ENCODE measurements at places on chromosomes 5 and 9.
A peak's percentile ranks its signal among the peaks of the same experiment; 100 is the strongest.

- H3K27ac ChIP-seq, result no peak overlapping the region
- H3K36me3 ChIP-seq, result no peaks in the 10 kb centered on the region
- no peaks in the 10 kb centered on the region for H3K4me1 ChIP-seq
Observed at GRCh38 chr5:179123491-179124272, 63.5 kb downstream of the ZNF354C start.

- peaks cover 3% of the 10 kb centered on the region for H3K36me3 ChIP-seq
- H3K4me1 ChIP-seq, result no peaks in the 10 kb centered on the region
- H3K27ac ChIP-seq, result no peak overlapping the region
- no peaks in the 10 kb centered on the region for H3K27me3 ChIP-seq
Observed at GRCh38 chr5:60651872-60652620, 47.9 kb downstream of the DEPDC1B start.

- no peaks in the 10 kb centered on the region for H3K27me3 ChIP-seq
- no peak for DNase-seq
- H3K4me3 ChIP-seq, result no peak overlapping the region
- H3K4me1 ChIP-seq, result peaks cover 10% of the 10 kb centered on the region
Observed at GRCh38 chr5:1819458-1819857, 18.3 kb downstream of the NDUFS6 start.

DNA sequence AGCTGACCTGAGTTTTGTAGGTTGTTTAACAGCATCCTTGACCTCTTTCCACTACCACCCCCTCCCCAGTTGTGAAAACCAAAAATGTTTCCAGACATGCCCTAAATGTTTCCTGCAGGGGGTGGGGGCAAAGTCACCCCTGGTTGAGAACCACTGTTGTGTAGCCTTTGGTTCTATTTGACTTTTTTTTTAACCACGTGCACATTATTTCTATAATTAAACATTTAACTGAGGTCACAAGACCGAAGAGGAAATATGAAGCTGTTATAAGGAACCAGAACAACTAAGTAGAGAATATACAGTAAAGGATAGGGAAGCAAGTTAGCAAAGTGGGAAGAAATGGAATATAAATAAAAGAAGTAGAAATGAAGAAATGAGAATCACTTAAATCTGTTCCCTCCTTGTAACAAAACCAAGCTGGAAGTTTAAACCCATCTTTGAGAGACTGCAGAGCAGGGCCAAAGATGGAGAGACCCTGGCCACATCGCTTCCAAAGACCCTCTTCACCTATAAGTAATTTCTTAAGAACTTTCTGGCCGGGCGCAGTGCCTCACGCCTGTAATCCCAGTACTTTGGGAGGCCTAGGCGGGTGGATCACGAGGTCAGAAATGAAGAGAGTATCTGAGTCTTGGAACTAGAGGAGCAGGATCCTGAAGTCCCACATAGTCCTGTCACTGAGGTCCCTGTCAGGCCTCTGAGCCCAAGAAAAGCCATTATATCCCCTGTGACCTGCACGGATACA lies 14.4 kb downstream of the SIT1 start:
- no peak overlapping the region for H3K4me3 ChIP-seq
- no peaks in the 10 kb centered on the region for H3K4me1 ChIP-seq
- H3K27ac ChIP-seq, result no peak overlapping the region
- DNase-seq, result no peak

DNA sequence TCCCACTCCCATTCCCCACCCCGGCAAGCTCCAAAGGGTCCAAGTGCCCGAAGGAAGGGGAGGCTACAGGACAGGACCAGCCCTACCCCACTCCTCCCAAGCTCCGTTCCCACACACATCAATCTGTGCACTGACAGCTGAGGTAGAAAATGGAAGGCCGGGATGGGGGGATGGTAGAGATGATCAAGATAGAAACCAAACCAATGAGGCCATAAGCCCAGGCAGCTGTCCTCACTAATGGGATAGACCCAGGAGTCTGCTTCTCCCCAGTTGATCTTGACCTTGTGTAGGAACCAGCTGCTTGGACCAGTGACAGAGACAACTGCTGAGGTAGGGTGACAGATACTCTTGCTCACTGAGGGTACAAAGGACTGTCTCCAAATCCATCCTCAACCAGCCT lies 38.6 kb downstream of the B4GALT1 start:
- no peaks in the 10 kb centered on the region for H3K27me3 ChIP-seq
- no peak overlapping the region for H3K4me3 ChIP-seq
- DNase-seq, result no peak
- H3K36me3 ChIP-seq, result no peaks in the 10 kb centered on the region

GRCh38 chr5:171506951-171507350 lies 87.5 kb downstream of the FGF18 start:
- DNase-seq, result no peak
- no peak overlapping the region for H3K27ac ChIP-seq
- no peaks in the 10 kb centered on the region for H3K27me3 ChIP-seq
- no peak overlapping the region for H3K4me3 ChIP-seq
- H3K36me3 ChIP-seq, result no peaks in the 10 kb centered on the region

DNA sequence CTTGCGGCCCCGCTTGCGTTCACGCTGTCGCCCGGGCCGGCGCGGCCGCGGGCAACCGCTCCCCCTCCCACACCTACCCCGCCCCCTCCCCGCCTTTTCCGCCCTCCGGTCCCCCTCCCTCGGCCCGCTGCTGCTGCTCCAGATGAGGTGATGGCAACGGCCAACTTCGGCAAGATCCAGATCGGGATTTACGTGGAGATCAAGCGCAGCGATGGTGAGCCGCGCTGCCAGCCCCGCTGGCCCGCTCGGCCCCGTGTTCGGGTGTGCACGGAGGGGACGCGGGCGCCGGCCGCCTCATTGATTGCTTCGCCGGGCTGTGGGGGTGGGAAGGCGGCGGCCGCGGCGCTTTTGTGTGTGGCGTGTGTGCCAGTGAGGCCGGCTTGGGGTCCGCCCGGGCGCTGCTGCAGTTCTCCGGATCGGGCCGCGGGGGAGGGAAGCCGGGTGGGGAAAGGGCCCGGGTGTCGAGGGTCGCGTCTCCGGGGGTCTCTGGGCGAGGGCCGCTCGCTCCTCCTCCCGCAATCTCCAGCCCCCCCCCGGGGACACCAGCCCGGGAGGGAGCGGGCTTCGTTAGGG lies 403 bp downstream of the KIF2A start:
- H3K27ac ChIP-seq, result peak overlapping the region; percentile 93
- H3K4me1 ChIP-seq, result peaks cover 18% of the 10 kb centered on the region
- H3K27me3 ChIP-seq, result no peaks in the 10 kb centered on the region
- peak overlapping the region; percentile 95 for H3K4me3 ChIP-seq
- DNase-seq, result no peak

DNA sequence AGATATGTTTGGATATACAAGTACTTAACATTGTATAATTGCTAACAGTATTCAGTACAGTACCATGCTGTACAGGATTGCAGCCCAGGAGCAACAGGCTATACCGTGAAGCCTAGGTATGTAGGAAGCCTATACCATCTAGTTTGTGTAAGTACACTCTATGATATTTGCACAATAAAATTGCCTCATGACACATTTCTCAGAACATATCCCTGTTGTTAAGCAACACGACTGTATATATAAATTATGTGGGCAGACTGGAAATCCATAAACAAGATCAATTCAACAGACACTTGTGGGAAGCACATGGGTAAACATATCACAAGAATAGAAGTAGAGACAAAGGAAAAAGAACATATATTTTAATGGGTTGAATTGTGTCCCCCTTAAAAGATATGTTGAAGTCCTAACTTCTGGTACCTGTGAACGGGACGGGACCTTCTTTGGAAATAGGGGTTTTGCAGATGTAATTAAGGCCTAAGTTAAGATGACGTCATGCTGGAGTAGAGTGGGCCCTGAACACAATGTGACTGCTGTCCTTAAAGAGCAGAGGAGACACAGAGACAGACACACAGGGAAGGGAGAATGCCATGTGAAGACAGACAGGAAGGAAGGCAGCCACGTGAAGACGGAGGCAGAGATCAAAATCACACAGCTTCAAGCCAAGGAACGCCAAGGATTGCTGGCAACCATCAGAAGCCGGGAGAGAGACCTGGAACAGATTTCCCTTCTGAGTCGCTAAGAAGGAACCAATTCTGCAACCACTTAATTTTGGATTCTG lies 76.3 kb downstream of the SCAI start:
- H3K36me3 ChIP-seq, result peaks cover 16% of the 10 kb centered on the region
- H3K4me3 ChIP-seq, result no peak overlapping the region
- no peak overlapping the region for H3K27ac ChIP-seq
- H3K27me3 ChIP-seq, result no peaks in the 10 kb centered on the region
- H3K4me1 ChIP-seq, result no peaks in the 10 kb centered on the region

DNA sequence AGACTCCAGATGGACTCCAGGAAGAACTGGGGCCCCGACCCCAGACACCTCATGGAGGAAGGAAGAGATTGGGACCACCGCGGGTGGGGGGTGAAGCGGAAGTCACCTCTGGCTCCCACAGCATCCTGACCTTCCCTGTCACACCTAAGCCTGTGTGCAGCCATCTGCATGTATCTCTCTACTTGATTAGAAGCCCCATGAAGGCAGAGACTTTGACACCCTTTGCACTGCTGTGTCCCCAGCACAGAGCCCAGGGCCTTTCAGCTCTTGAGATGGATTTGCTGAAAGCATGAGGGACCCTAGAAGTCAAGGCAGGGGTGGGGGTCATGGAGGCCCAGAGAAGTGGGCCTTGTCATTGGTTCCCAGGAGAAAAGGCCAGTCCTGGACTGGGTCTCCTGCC lies 2.8 kb upstream of the ENG start:
- H3K4me1 ChIP-seq, result no peaks in the 10 kb centered on the region
- H3K4me3 ChIP-seq, result no peak overlapping the region
- H3K27ac ChIP-seq, result no peak overlapping the region
- DNase-seq, result no peak

DNA sequence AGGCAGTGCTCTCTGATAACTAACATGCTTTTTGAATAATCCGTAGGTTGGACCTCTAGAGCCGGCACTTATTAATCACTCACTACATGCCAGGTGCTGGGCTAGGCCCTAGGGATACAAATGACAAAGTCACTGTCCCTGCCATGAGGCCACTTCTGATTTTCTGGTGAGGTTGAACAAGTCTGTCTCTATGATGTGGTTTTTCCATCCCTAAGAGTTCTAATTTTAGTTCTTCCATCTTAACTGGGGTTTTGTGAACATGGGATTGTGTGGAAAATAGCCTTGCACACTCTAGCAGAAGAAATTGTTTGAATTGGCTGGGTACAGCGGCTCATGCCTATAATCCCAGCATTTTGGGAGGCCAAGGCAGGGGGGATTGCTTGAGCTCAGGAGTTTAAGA lies 64.6 kb downstream of the IL31RA start:
- H3K36me3 ChIP-seq, result no peaks in the 10 kb centered on the region
- no peaks in the 10 kb centered on the region for H3K4me1 ChIP-seq
- DNase-seq, result no peak

- H3K4me1 ChIP-seq, result no peaks in the 10 kb centered on the region
- no peaks in the 10 kb centered on the region for H3K36me3 ChIP-seq
- H3K27ac ChIP-seq, result no peak overlapping the region
- H3K27me3 ChIP-seq, result no peaks in the 10 kb centered on the region
Observed at GRCh38 chr5:23027830-23028229, 174.7 kb upstream of the CDH12 start.

DNA sequence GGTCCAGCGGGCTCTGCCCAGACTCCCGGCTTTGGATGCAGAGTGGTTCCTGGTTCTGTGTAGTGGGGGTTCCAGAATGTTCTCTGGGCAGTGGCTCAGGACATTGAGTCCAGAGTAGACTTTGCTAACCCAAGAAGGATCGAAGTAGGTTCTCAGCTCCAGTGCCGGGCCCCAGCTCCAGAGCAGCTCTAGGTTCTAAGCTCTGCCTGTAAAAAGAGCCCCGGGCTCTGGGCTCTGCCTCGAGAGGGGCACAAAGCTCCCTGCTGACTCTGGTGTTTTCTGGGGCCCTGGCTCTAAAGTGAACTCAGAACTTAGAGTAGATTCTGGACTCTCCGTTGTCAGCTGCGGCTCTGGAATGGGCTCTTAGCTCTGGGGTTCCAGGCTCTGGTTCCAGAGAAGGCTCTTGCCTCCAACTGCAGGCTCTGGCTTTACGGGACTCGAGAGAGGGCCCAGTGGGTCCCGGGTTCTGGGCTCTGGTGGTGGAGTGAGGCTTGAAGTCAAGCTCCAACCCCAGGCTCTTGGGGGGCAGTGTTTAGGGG lies 414 bp downstream of the WDR38 start:
- no peak overlapping the region for H3K27ac ChIP-seq
- no peaks in the 10 kb centered on the region for H3K27me3 ChIP-seq
- H3K4me1 ChIP-seq, result no peaks in the 10 kb centered on the region
- no peak for DNase-seq
- H3K36me3 ChIP-seq, result no peaks in the 10 kb centered on the region
- peak overlapping the region; percentile 55 for H3K4me3 ChIP-seq

DNA sequence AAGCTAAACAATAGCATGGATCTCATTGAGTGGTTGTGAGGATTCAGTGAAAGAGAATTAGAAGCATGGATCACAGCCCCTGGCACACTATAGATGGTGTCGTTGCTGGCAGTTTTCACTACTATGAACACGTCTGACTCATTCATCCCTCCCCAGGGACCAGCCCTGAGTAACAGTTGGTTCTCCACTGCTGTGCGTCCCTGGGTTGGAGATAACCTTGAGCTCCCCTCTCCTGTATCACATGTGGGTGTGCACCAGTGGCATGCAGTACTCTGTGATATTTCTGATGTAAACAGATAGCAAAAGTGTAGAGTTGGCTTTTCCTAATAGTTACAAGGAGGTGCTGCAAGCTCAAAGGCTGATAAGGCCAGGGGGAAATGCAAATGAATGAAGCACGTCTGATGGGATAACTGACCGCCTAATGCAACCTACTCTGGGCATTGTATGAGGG lies 8.8 kb upstream of the LCP2 start:
- no peak overlapping the region for H3K27ac ChIP-seq
- H3K27me3 ChIP-seq, result no peaks in the 10 kb centered on the region
- H3K4me3 ChIP-seq, result no peak overlapping the region
- peaks cover 24% of the 10 kb centered on the region for H3K4me1 ChIP-seq

DNA sequence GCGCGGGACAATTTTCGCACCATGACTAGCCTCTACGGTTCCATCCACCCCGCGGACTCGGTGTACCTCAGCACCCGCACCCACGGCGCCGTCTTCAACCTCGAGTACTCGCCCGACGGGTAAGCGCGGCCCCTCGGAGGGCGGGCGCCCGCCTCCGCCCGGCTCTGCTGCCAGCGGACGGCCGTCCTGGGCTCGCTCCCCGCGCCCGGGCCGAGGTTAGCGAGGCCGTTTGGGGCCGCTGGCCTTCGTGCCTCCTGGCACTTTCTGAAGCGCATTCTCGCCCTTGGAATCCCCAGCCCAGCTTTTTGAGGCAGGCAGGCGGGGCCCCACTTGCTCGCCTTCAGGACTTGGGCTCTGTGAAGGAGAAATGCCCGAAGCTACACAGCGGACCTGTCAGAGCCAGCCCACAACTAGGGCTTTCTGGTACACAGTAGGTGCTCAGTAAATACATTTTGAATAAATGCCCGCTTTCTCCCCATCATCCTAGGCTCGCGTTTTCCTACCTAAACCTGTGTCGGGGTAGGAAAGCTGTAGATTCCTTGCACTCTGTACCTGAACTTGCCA lies 772 bp downstream of the DCAF10 start:
- no peaks in the 10 kb centered on the region for H3K36me3 ChIP-seq
- DNase-seq, result peak; percentile 65
- H3K4me1 ChIP-seq, result peaks cover 18% of the 10 kb centered on the region
- H3K27ac ChIP-seq, result peak overlapping the region; percentile 65

GRCh38 chr5:55691265-55692105 lies 20.6 kb downstream of the SLC38A9 start:
- peaks cover 6% of the 10 kb centered on the region for H3K4me1 ChIP-seq
- H3K4me3 ChIP-seq, result no peak overlapping the region
- H3K27ac ChIP-seq, result no peak overlapping the region
- no peaks in the 10 kb centered on the region for H3K36me3 ChIP-seq

- no peaks in the 10 kb centered on the region for H3K4me1 ChIP-seq
- H3K27ac ChIP-seq, result no peak overlapping the region
- H3K4me3 ChIP-seq, result no peak overlapping the region
- DNase-seq, result no peak
Observed at GRCh38 chr9:85004818-85005413, 335.4 kb downstream of the NTRK2 start.

- no peak overlapping the region for H3K4me3 ChIP-seq
- no peaks in the 10 kb centered on the region for H3K36me3 ChIP-seq
- no peaks in the 10 kb centered on the region for H3K27me3 ChIP-seq
- no peak for DNase-seq
- H3K4me1 ChIP-seq, result peaks cover 4% of the 10 kb centered on the region
Observed at GRCh38 chr9:114484854-114485443, 20.3 kb downstream of the WHRN start.
